ENCODE measurements at places on chromosomes 4 and X.

DNA sequence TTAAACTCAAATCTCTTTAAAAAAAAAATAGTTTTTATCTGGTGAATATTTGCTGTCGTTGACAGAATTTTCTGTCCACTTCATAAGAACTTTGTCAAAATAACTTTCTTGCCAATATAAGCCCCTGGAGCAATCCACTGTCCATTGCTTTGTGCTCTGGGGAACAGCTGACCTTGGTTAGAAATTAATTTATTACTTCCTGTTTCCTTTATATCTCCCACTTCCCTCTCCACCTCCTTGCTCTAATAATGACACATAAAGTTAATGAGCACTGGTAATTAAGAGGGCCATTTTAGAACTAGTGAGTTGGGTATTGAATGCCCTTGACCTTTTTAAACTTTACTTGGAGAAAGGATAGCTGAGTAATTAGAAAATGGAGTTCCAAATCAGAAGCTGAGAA is 151.3 kb upstream of the LEF1 start:
- DNase-seq = no peak

DNA sequence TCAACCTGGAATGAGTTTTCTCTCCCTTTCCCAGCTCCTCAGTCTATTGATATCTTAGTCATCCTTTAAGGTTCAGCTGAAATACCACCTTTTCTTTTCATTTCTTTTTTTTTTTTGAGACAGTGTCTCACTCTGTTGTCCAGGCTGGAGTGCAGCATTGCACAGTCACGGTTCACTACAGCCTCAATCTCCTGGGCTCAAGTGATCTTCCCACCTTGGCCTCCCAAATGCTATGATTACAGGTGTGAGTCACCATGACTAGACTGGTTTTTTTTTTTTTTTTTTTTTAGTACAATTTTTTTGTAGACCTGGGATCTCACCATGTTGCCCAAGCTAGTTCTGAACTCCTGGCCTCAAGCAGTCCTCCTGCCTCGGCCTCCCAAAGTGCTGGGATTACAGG is 28.9 kb downstream of the AFF1 start:
- DNase-seq = no peak

GRCh38 chr4:24795666-24796381 is 451 bp downstream of the SOD3 start:
- no peak for DNase-seq

- DNase-seq = no peak
Measured at GRCh38 chr4:158809611-158810486, 41.0 kb downstream of the FNIP2 start.

GRCh38 chr4:163193717-163194116 is 27.0 kb upstream of the NAF1 start:
- no peak for DNase-seq

Data from forelimb muscle (tissue), 1 donor.